NCI-H82 (cell line): ENCODE measurements at places on chromosomes 13 and 19.

DNA sequence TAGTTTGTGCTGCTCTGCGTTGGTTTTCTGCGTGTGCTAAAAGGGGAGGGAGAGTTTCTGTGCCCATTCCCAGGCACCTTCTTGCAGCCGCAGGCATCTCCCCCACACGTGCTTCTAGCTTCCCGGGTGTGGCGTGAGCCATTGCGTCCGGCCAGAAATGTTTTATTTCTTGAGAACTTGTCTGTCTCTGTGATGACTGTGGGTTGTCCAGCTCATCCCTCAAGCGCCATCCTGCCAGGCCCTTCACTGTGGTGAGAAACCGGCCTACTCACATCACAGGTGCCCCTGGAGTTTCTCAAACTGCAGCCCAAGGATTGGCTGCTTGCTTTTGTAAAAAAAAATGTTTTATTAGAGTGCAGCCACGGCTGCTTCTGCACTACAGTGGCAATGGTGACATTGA, 24.2 kb downstream of the EPN1 start:
- no peak for DNase-seq

DNA sequence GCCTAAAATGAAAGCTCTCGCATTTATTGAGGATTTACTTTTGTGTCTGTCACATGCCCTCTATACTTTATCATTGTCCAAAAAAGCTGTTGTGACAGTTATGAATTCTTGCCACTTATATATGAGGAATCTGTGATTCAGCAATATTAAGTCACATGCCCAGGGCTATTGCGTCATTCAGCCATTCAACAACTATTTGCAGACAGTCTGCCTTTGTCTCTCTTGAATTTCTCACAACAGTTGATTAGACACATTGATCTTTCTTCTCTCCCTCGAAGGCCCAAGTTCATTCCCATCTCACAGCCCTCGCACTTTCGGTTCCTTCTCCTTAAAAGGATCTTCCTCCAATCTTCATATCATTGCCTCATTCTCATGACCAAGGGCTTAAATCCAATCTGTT, 342.6 kb downstream of the MZT1 start:
- peak; percentile 15 for DNase-seq

DNA sequence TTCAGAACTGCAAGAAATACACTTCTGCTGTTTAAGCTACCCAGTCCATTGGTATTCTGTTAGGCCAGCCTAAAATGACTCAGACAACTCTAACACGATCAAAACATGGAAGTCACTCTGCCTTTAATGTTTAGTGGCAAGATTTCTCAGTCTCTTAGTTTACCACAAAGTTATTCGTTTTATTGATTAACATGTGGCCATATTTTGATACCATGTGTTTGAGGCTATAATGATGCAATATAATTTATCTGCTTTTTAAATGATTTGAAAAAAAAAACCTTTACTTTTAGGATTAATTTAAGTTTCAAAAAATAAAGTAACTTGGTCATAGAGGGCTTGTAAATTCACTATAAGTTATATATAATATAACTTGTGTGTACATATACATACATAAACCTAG, 223.4 kb downstream of the SPRY2 start:
- no peak for DNase-seq

DNA sequence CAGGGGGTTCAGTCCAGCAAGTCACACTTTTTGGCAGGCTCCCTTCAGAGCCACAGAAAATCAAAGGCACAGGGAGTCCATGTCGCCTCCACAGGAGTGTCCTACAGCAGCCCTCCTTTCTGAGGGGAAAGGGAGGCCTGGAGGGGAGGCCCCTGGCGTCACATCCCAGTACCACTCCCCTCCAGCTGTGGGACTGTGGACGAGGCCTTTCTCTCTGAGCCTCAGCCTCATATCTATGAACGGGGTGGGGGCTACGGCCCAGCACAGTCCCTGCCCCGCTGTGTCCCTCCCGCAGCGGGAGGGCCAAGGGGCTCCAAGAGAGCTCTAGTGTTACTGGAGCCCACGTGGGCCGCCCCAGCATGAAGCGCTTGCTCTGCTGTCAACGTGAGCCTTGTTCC, 23.8 kb downstream of the PEPD start:
- DNase-seq: no peak

- no peak for DNase-seq
Observed at GRCh38 chr13:76164290-76164689, 528.2 kb downstream of the LMO7 start.

DNA sequence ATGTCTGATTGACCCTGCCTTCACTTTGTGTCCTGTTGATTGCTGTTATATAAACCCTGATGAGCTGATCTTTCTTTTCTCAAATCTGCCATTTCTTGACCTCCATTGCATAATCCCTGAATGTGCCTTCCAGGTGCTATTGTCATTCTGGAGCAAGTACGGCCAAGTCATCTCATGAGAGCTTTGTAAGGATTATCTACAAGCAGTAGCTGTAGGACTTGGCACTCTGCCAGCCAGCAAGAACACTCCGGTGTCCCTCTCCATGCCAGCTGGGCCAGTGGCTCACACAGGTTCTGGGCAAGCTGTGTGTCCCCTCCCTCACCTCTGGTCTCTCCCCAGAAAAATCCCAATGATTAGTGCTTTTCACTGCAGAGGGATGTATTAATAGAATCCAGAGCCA, 348.1 kb downstream of the FOXO1 start:
- peak; percentile 99 for DNase-seq

- no peak for DNase-seq
Observed at GRCh38 chr13:75318138-75318833, 163.7 kb downstream of the TBC1D4 start.

- DNase-seq: peak; percentile 85
Observed at GRCh38 chr19:12834566-12834943, at the start of gene RTBDN. RTBDN (minus strand) TSS chr19:12834579; CDS start chr19:12829979, 4,600 bp downstream.
